Liver (tissue), 10 donors: ENCODE measurements at places on chromosomes 1 and 21. TPM values are rescaled to one million over a fixed set of nuclear protein-coding genes. Genes with fewer than 3 reads are reported as not detected.

- DNase-seq: no peak
Observed at GRCh38 chr21:44304011-44304616, 4.3 kb downstream of the PFKL start.

- no peak for DNase-seq
Observed at GRCh38 chr21:44892095-44892494, 18.6 kb upstream of the PTTG1IP start.

ITLN2 gene
- not detected for polyA plus RNA-seq

GRCh38 chr1:204337583-204337982, 22.1 kb downstream of the PLEKHA6 start:
- DNase-seq: no peak

SLC9C2 gene
- not detected for polyA plus RNA-seq

GBP1 gene
- polyA plus RNA-seq: 16.6 TPM

DNA sequence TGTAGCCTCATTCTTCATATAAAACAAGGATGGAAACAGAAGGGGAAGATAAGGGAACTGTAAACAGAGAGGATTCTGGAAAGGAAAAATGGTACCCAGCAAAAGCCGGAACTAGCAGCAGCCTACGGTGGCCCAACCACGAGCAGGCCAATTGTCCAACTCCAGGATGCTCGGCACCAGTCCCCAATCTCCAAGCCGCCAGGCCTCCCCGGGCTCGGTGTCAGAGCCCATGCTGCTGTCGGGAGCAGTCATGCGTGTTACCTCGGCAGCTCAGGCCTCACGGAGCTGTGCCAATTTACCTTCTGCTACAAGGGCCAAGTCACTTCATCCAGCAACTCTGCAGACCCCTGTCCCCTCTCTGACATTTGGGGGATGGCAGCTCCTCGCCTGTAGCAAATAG, 130.8 kb downstream of the ZBTB18 start:
- DNase-seq: no peak

DNA sequence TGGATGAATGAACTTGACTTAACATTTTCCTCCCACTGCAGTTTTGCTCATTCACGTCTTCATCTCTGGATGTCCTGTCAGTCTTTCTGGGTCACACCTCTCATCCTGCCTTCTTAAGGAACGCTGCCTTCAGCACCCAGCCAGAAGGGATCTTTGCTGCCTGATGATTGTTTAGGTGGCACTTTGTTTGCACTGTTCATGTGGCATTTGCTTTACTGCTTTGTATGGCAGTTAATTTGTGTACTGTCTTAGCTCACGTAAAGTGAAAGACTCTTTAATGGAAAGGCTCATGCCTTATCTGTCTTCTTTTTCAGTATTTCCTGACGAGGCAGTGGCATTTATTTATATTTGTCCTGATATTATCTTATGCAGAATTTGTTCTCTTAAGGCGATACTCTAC, 4.9 kb downstream of the MIA3 start:
- DNase-seq: no peak

DNA sequence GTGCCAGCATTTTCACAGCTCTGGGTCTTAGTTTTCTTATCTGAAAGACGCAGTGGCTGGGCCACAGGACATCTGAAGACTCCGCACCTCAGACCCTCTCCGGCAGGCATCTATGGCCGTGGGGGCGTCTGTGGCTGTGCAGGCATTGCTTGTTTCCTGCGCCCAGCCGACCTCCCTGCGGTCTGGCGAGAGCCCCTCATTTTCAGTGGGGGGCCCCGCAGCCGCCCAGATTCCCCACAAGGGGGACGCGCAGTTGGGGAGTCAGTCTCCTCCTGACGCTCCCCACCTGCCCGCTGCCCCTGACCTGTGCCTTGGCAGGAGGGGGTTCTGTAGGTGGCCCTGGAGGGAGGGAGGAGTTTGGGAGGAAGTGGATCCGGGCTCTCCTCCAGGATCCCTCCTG, 3.5 kb upstream of the TFF1 start:
- no peak for DNase-seq

GRCh38 chr1:200260597-200261335, 149.1 kb downstream of the ZNF281 start:
- no peak for DNase-seq

COL6A2 gene
- 5.8 TPM for polyA plus RNA-seq
